ENCODE measurements at places on chromosomes 16 and 17. TPM values are rescaled to one million over a fixed set of nuclear protein-coding genes. Genes with fewer than 3 reads are reported as not detected.

The CSH2 gene
- total RNA-seq = not detected

The NPIPB6 gene
- total RNA-seq = 2.3 TPM

The TUBG2 gene
- 15.8 TPM for total RNA-seq

The CCL17 gene
- not detected for total RNA-seq

The INCA1 gene
- not detected for total RNA-seq

The TMEM235 gene
- total RNA-seq = not detected

The SHISA9 gene
- total RNA-seq = not detected

The TAC4 gene
- total RNA-seq = not detected

The ZNF624 gene
- not detected for total RNA-seq
